ENCODE measurements at places on chromosomes 4 and X.

GRCh38 chr4:15438939-15439524 is 11.2 kb downstream of the C1QTNF7 start:
- no peak for DNase-seq

GRCh38 chr4:23922013-23922412 is 32.2 kb upstream of the PPARGC1A start:
- no peak for DNase-seq

DNA sequence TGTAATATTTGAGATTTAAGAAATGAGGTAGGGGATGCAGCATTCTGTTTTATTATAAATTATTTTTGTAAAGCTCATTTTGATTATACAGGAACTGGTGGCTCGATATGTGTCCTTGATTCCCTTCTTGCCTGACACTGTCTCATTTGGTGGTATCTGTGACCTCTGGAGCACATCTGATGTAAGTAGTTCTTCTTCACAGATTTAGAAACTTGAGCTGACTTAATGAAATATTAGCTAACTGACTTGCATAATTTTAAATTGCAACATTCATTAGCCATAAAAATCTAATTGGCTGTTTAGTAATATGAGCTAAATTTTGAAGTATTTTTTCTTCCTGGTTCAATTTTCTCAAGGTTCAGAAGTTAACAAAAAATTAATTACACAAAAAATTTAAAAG is 69.1 kb downstream of the FBXL5 start:
- DNase-seq = no peak

- DNase-seq = no peak
Observed at GRCh38 chr4:8028884-8029568, 89.4 kb upstream of the AFAP1 start.

- DNase-seq = no peak
Observed at GRCh38 chr4:26447378-26447777, 42.9 kb downstream of the CCKAR start.

- no peak for DNase-seq
Observed at GRCh38 chrX:34406580-34406979, 250.5 kb downstream of the TMEM47 start.

- DNase-seq = no peak
Observed at GRCh38 chr4:162683659-162684370, 482.9 kb downstream of the NAF1 start.

Measured in central memory CD4-positive, alpha-beta T cell (primary cell).